ENCODE measurements at places on chromosomes 1 and 21.

GRCh38 chr1:174874331-174875053, 125.3 kb upstream of the CACYBP start:
- no peak for DNase-seq

GRCh38 chr1:58964880-58965279, 181.0 kb upstream of the JUN start:
- DNase-seq = no peak

- DNase-seq = no peak
Measured at GRCh38 chr1:39713557-39713956, 22.3 kb upstream of the HPCAL4 start.

- DNase-seq = no peak
Measured at GRCh38 chr1:97904534-97904933, 16.3 kb downstream of the DPYD start.

GRCh38 chr1:221963742-221964141, 221.9 kb upstream of the DUSP10 start:
- no peak for DNase-seq

DNA sequence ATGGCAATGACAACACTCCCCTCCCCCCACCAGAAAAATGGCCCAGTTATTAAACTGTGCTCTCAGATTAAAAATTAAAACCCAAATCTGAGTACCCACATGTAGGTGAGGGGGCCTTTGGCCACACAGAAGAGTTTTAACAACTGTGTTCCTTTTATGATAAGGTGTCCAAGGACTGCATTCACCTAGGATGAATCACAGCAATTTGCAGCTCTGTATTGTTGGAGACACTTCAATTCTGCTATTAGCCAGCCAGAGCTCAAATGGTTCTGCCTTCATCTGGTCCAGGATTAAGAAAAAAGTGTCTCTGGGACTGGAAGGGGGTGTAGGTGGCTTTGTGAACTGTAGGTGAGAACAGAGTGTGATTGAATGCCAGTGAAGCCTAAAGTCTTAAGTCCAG, 43.3 kb upstream of the DIRAS3 start:
- DNase-seq = no peak

All from NCI-H524 (cell line).